CD8-positive, alpha-beta T cell (primary cell): ENCODE measurements at places on chromosomes 7 and 10. TPM values are rescaled to one million over a fixed set of nuclear protein-coding genes. Genes with fewer than 3 reads are reported as not detected.

The MARVELD1 gene
- total RNA-seq, result 0.39 TPM

The ARMC3 gene
- total RNA-seq, result not detected

The MAT1A gene
- total RNA-seq, result not detected

The GRM3 gene
- not detected for total RNA-seq
